Stimulated activated naive CD8-positive, alpha-beta T cell treated with anti-CD3 and anti-CD28 coated beads, Interleukin-15, amount 100 ng/mL, for 72 hours (primary cell): ENCODE measurements at places on chromosomes 1 and 21.

- no peak for DNase-seq
These were observed 321.2 kb downstream of the VAV3 start for GRCh38 chr1:107643766-107644165.

DNA sequence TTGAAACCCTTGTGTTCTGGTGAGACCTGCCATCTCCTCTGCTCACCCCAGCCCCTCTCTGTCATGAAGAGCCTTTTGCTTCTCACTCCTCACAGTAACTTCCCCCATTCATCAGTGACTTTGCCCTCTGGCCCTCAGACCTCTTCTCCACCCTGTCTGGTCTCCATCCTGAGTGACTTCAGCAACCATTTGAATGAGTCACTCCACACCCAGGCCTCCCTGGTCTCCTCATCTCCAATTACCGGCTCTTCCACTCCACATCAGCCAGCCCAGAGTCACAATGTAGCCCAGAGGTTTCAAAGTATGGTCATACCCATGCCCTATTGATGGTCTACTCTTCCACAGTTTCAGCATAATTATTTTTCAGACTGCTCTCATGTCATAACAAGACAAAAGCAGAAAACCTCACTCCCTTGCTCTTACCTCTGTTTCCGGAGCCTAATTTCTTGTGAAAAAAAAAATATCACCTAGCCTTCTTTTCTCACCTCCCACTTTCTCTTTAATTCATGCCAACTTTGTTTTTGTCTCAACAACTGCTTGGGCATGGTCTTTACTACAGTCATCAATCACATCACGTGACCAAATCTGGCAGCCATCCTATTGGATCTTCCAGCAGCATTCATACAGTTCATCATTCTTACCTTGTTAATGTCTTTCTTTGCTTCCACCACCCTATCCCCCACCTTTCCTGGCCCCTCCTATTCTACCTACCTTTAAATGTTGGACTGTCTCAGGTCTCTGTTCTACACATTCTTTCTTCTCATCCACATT lies 35.6 kb upstream of the NEK7 start:
- DNase-seq, result no peak

DNA sequence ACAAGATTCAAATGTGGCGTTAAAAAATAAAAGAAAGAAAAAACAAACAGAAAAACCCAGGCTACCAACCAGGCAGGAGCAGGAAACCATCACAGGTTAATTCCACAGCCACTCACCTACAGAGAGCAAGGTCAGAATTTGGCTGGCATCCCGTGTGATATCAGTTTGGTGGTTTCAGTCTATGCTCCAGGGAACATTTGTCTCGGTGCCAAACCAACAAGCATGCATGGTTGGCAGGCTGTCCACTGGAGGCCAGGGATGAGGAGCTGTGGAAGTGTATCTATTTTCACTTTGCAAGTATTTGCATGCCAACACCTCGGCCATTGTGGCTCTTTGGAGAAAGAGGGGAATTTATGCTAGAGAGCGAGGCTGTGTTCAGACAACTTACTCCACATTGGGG lies 53.1 kb upstream of the PROX1 start:
- DNase-seq, result no peak

DNA sequence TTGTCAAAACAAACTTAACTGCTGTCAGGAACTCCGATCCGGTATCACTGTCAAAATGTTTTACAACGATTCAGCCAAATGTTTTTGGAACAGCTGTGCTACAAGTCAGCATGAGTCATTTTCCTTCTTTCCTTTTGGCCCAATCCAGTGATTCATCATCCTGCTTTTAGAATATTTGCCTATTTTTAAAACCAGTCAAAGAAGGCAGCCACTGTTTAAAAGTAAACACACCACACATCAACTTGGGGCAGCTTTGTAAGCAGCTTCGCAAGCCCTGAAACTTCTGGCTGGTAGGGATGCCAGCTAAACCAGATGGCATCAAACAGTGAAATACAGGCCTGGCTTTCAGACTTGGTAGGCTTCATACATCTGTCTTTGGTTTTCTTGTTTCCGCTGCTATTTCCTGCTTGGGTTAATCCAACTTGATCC lies 14.9 kb downstream of the MAP3K7CL start:
- no peak for DNase-seq

DNA sequence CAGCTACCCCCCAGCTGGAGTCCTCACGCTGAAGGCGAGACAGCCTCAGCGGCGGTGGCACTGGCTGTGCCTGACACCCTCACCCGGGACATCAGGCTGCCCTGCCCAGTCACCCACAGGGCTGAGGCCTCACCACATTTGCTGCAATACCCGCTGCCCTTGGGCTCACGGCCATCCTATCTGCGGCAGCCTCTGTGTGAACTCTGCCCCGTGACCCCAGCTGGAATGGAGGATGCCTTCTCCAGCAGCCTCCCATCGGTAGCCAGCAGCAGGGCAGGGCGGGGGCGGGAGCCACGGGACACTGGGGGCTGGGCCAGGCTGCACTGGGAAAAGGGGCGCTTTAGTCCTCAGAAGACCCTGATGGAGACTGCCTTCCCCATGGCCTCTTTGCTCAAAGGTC lies 112.4 kb upstream of the ZBTB40 start:
- no peak for DNase-seq

DNA sequence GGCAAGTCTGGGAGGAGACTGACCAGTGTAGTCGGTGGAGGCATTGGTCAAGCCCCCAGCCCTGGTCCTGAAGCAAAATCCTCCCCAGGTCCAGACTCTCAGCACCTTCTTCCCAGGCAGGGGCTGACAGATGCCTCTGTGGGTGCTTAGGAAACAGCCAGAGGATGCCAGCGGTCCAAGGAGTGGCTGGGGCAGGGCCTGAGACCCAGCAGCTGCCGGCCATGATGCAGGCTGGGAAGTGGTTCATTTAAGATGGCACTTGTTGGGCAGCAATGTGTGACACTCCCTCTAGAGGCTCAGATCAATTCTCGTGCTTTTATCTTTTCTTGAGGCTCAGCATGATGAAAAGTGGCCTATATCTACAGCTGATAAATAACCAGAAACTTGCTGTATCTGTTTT lies 165.0 kb upstream of the VAMP3 start:
- no peak for DNase-seq

GRCh38 chr1:209650454-209650853 lies 1.8 kb downstream of the LAMB3 start:
- no peak for DNase-seq

- no peak for DNase-seq
These were observed 52.5 kb upstream of the TINAGL1 start for GRCh38 chr1:31523769-31524168.

DNA sequence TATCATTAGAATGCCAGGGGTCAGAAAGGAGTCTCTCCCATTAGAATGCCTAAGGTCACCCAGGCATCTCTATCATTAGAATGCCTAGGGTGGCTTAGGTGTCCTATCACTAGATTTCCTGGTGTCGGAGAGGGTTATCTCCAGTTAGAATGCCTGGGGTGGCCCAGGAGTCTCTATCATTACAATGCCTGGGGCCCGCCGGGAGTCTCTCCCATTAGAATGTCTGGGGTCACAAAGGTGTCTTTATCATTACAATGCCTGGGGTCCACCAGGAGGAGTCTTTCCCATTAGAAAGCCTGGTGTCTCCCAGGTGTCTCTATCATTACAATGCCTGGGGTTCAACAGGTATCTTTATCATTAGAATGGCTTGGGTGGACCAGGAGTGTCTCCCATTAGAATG lies 56.2 kb downstream of the RNF187 start:
- DNase-seq, result no peak

DNA sequence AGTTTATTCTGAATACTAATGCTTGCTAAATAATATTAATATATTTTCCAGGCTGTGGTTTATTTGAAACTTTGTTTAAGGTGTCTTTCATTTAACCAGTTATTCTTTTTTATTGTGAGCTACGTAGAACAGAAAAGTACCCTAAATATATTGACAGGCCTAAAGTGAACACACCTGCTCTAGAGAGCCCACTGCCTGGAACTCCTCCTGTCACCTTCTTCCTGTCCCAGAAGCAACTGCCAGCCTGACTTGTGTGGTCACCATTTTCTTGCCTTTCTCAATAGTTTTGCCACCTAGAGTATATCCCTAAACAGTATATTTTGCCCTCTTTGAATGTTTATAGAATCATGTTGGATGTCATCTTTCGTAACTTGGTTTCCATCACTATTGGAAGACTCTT lies 48.5 kb downstream of the SCCPDH start:
- no peak for DNase-seq

GRCh38 chr1:39980555-39981313 lies 25.8 kb downstream of the MFSD2A start:
- no peak for DNase-seq
